Renal cortical epithelial cell (primary cell): ENCODE measurements at places on chromosomes 1 and 21.

GRCh38 chr1:204584699-204585372, 68.6 kb downstream of the MDM4 start:
- DNase-seq, result no peak

- no peak for DNase-seq
These were observed at the start of gene NID1 for GRCh38 chr1:236064674-236065508. Gene NID1, minus strand, starts transcription at chr1:236065090. Its CDS starts 11 bp downstream, at chr1:236065079.

DNA sequence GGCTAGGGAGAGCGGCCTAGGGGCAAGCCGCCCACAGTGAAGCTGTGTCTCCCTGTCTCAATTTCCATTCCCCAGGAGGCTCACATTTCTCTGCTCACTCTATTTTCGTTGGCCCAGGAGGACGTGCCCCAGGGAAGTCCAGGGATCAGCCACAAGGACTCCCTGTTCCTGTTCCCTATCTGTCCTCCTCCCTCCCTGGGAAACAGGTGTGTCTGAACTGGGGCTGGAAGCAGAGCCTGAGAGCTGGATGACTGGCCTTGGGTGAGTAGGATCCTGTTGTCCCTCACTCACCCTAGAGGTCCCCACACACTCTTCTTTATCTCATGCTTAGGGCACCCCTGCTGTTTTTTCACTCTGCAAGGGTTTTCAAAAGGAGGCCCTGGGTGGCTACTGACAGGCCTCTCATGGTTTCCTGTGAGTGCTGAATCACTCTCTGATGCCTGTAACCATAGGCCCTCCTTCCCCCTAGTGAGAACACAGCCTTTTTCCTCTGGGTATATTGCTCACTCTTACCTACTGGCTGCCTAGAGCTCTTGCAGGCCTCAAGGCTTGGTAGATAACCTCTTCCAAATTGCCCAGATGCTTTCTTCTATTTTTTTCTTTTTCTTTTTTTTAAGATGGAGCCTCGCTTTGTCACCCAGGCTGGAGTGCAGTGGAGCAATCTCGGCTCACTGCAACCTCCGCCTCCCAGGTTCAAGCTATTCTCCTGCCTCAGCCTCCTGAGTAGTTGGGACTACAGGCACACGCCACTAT, 3.3 kb upstream of the UTP11 start:
- DNase-seq, result peak; percentile 61

- DNase-seq, result no peak
These were observed 76.6 kb downstream of the NOS1AP start for GRCh38 chr1:162145966-162146696.

DNA sequence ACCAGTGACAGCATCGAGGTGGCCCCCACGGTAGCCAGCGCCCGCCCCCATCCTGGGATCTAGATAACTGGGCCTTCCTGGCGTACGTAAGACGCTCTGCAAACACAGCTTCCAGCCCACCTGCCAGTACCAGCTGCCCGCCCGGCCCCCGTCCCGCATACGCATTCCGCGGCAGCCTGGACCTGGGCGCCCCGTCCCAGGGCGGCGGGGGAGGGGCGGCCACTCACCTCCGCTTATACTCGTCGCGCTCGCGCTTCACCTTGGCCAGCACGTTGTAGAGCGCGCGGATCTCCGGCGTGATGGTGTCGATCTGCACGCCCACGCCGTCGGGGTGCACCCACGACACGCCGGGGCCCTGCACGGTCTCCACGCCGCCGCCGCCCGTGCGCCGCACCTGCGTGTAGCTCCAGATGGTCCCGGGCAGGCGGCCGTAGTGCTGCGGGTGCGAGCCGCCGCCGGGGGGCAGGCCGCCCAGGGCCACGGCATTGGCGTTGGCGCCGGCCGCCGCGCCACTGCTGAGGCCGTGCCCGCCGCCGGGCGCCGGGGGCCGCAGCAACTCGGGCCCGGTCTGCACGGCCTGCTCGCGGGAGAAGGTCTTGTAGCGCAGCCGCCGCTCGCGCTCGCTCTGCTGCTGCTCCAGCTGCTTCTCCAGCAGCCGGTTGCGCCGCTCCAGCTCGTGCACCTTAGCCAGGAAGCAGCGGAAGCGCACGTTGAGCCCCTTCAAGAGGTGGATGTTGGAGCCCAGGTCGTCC, 859 bp downstream of the IFFO2 start:
- DNase-seq, result no peak

- peak; percentile 93 for DNase-seq
These were observed 4.5 kb downstream of the PATJ start for GRCh38 chr1:61746813-61747212.

GRCh38 chr1:91645031-91645430, 144.4 kb downstream of the CDC7 start:
- peak; percentile 80 for DNase-seq

- no peak for DNase-seq
These were observed 2.9 kb upstream of the BSND start for GRCh38 chr1:54995835-54996234.

- DNase-seq, result no peak
These were observed 33.6 kb downstream of the COA6 start for GRCh38 chr1:234406871-234407270.

GRCh38 chr21:32193098-32193465, 85.8 kb downstream of the MIS18A start:
- no peak for DNase-seq

- DNase-seq, result no peak
These were observed 43.1 kb downstream of the PTGFRN start for GRCh38 chr1:116952738-116953275.

GRCh38 chr1:94012708-94013366, 103.6 kb upstream of the GCLM start:
- DNase-seq, result no peak

- DNase-seq, result no peak
These were observed 8.6 kb upstream of the IL20 start for GRCh38 chr1:206856674-206857464.

- DNase-seq, result no peak
These were observed 943.4 kb downstream of the TTLL7 start for GRCh38 chr1:83055391-83056170.

DNA sequence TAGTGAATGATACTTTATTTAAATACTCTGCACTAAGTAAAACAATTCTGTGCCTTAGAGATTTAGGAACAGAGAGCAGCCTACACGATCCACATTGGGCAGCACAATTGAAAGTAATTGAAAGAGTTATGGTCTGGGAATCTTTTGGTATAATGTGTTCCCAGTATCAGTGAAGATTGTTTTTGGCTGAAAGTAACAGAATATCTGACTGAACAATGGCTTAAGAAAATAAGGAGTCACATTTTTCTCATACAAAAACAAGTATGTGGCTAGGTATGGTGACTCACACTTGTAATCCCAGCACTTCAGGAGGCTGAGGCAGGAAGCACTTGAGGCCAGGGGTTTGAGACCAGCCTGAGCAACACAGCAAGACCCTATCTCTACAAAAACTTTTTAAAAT, 306.2 kb downstream of the NFIA start:
- peak; percentile 56 for DNase-seq

GRCh38 chr1:1053682-1054081, 20.4 kb downstream of the RNF223 start:
- no peak for DNase-seq

DNA sequence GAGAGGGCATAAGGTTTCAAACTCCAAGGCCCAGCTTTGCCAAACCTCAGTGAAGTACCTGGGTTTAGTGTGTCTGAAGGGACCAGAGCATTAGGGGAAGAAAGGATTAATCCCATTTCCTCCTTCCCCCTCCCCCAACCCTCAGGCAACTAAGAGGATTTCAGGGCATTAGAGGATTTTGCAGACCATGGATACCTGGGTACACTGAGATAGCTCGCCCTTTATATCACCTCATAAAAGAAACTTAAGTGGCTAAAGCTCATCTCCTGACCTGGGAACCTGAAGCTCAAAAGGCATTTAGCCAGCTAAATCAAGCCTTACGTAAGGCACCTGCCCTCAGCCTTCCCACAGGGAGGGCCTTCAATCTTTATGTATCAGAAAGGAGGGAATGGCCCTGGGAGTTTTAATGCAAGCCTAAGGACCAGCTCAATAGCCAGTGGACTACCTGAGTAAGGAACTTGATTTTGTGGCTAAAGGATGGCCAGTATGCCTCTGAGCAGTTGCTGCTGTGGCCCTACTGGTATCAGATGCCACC, 26.4 kb upstream of the SMYD3 start:
- DNase-seq, result no peak

- no peak for DNase-seq
These were observed 200.7 kb downstream of the FGGY start for GRCh38 chr1:59497616-59498015.
